ENCODE measurements at places on chromosomes 13 and 19.

DNA sequence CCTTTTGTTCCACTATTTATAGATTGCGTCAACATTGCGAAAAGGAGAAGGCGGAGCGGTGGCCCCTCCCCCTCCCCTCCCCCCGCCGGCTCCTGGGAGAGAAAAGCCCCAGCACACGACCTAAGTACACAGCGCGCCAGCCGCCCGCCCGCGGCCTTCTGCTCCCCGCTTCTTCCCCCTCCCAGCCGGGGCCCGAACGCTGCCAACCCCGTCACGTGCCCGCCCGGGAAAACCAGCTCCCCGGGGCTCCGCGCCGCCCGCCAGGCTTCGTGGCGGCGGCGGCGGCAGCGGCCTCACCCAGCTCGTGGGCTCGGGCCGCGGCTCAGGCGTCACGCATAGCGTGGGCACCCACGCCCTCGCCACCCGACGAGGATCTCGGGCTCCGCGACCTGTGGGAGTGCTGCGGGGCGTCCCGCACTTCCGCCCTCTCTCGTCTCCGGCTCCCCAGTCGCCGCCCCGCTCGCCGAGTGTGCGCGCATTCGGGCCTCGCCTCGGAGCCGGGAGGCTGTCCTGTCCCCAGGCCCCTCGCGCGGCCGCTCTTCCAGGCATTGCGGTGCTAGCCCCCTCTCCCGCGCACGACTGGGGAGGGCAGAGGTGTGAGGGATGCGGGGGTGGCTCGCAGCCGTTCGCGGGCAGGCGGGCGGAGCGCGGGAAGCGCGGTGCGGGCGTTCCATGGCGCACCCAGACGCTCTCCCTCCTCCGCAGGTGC lies 110.5 kb downstream of the KCNRG start:
- peak; percentile 84 for DNase-seq

DNA sequence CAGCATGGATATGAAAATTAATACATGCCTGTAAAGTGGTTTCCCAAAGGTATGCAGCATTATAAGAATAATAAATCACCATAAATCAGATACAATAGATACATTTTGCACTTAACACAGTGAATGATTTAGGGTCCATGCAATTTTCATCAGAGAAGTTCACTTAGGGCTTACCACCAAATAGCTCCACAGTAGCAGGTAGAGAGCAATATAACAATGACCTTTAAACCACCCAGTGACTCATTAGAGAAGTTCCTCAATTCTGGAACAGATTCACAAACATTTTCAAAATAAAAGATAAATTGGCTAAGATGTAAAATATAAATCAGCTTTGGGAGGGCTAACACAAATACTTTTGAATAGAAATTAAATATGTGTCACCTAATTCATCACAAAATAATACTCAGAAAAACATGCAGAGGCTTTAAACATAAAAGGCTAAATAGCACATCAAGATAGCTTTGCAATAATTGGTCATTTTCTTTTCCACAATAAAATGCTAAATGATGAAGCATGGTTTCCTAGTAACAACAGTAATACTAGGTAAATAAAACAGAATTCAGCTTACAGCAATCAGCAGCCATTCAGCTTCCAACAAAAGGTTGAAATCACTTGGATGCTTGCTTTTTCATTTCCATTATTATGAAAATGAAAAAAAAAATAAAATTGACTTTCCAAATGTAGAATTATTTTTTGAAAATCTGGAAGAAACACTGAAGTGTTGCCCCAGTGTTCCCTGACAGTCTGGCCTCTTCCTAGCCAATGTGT lies 84.3 kb upstream of the NBEA start:
- no peak for DNase-seq

GRCh38 chr13:78604782-78605611 lies 1.6 kb upstream of the POU4F1 start:
- peak; percentile 25 for DNase-seq

GRCh38 chr13:99000137-99000536 lies 22.3 kb upstream of the DOCK9 start:
- no peak for DNase-seq

DNA sequence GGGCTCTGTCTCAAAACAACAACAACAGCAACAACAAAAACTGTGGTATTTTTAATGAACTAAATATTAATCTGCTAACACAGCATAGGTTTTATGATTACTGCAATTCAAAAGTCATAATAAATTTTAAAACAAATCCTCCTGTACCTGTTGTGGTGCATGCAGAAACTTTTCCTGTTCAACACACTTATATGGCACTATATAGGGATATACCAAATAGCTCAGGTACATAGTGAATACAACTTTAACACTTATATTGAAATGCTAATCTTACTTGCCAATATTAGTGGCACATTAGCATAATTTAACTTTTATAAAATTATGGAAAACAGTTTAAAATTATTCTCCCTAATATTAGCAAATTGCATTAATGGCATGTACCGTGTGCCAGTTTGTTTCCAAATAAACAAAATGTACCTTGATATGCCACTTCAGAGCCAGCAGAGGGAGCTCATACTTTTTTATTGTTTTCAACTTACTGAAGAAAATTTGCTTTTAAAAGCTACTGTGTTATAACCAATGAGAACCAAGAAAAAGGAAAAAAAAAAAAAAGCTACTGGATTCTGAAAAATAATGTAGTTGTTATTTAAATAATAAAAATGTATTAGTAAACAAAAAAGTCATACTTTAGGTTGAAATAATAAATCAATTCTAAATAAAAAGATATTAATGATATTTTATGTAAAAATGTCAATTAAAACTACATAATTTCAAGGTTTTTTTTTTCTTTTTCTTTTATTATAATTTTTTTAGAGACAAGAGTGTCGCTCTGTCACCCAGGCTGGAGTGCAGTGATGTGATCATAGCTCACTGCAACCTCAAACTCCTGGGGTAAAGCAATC lies 18.0 kb upstream of the RBM26 start:
- DNase-seq: peak; percentile 57

DNA sequence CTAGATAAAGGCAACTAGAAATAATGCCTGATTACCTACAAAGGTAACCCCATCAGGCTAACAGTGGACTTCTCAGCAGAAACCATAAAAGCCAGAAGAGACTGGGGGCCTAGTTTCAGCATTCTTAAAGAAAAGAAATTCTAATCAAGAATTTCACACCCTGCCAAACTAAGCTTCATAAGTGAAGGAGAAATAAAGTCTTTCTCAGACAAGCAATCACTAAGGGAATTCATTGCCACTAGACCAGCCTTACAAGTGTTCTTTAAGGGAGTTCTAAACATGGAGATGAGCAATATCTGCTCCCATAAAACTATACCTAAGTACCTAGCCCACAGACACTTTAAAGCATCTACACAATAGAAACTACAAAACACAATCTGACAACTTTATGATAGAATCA lies 823.5 kb downstream of the PCDH17 start:
- DNase-seq: no peak

DNA sequence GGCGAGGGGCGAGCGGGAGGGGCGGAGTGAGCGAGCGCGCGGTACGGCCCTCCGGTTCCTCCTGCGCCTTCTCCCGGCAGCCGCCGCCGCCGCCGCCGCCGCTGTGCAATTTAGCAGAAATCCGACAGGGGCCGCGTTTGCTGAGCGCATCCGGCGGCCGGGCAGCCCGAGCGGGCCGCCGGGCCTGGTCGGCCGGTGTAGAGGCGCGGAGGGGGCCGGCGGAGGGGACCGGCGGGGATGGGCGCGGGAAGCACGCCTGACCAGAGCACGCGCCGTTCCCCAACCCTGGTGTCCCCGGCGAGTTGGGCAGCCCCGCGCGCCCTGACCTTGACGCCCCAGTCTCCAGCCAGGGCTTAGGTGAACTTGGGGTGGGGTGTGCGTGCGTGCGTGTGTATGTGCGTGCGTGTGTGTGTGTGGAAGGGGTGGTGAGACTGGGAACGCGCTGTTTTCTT lies 144.5 kb upstream of the ZNF536 start:
- DNase-seq: peak; percentile 64

- no peak for DNase-seq
These were observed 28.9 kb downstream of the AP2S1 start for GRCh38 chr19:46821512-46822409.

- DNase-seq: no peak
These were observed 346.4 kb downstream of the FGF9 start for GRCh38 chr13:22017226-22017625.

DNA sequence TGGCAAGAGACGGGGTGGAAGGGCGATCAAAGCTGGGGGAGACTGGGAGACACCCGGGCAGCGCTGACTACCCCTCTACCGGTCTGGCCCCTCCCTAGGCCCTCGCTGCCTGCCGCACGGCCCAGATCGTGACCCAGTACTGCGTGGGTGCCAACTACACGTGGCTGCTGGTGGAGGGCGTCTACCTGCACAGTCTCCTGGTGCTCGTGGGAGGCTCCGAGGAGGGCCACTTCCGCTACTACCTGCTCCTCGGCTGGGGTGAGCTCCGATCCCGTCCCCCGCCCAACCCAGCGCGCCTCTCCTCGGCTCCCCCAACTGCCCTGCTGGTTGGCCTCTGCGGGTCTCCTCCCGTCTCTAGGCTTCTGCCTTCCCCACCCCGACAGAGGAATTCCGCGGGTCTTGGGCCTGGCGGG lies 8.8 kb downstream of the GIPR start:
- DNase-seq: no peak

DNA sequence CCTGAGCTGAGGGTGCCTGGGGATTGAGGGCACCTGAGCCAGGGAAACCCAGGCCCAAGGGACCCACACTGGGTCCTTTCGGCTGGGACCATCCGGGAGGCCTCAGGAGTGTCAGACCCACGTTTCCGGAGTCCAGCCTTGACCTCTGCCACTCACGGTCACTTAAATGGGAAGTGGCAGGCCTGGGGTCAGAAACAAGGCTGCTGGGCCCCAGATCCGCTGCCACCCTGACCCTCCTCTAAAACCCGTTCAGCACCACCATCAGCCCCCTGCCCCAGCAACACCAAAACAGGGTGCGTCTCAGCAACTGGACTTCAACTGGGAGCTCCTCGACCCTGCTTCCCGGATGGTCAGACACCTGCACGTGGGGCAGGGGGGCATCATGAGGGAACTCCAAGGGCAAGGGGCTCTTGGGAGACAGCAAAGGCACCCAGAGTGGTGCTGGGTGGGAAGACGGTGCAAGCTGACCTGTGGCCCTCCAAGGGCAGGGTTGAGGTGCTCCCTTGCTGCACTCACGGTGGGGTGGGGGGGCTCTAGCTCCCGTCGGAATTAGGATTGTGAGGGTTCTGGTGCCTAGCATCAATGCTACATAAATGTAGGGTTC lies 1.2 kb upstream of the PLPP2 start:
- DNase-seq: no peak

- DNase-seq: peak; percentile 2
These were observed 323.0 kb downstream of the EFNB2 start for GRCh38 chr13:106212386-106213010.

DNA sequence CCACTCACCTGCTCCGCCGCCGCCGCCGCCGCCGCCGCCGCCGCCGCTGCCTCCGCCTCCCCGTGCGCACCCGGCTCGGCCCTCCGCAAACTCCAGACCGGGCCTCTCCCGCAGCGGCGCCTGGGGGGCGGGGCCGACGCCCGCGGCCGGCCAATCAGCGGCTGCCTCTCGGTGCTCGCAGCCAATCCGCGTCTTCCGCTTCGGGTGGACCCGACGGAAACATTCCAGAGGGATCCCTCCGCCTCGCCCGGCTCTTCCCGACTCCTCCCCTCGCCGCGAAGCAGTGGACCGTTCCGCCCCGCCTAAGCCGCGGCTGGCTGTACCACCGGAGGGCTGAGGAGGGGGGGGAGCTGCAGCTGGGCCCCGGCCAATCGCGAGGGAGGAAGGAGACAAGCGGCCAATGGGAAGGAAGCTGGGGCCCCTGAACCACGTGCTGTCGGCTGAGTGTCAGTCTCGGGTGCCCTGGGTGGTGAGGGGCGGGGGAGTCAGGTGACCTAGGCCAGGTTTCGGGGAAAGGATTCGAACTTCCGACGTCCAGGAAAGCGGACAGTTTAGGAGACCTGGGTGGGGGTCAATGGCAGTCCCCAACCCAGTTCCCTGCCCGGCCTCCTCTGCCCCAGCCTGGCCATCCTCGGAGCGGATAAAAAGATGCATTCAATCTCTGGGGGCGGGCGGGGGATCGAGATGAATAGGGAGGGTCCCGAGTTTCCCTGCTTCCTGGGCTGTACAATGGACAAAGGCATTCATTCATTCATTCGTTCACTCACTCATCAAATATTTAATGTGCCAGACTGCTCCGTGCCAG lies at the start of gene GIPC1:
Gene GIPC1 (minus strand): TSS at position 99 of the 805 bp plus-strand sequence. CDS start 13,151 bp downstream, outside the sequence.
- peak; percentile 99 for DNase-seq

DNA sequence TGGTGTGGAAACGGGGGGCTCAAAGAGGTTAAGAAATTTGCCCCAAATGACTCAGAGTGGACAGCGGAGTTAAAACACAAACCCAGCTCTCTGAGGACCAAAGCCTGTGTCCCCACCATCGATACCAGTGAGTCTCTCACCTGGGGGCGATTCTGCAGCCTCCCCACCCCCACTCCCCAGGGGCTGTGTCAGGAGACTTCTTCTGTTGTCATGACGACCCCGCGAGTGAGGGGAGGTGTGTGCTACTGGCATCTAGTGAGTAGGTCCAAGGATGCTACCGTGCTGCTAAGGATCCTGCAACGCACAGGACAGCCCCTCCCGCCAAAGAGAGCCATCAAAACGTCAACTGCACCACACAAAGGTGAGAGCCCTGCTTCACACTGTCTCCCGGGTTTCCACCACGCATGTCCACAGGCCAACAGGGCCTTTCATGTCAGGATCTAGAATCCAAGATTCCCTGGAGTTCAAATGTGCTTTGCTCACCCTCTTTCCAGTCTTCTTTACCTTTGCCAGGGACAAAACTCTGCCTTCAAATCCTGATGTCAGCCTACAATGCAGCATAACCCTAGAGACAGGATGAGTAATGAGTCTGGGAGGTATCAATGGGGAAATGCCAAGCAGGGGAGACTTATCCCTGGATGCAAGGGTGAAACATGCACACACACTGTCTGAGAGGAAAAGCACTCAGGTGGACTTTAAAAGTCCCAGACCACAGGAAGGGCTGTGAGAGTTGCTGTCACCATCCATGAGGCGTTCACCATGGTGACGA lies 3.9 kb downstream of the RANBP3 start:
- DNase-seq: no peak

DNA sequence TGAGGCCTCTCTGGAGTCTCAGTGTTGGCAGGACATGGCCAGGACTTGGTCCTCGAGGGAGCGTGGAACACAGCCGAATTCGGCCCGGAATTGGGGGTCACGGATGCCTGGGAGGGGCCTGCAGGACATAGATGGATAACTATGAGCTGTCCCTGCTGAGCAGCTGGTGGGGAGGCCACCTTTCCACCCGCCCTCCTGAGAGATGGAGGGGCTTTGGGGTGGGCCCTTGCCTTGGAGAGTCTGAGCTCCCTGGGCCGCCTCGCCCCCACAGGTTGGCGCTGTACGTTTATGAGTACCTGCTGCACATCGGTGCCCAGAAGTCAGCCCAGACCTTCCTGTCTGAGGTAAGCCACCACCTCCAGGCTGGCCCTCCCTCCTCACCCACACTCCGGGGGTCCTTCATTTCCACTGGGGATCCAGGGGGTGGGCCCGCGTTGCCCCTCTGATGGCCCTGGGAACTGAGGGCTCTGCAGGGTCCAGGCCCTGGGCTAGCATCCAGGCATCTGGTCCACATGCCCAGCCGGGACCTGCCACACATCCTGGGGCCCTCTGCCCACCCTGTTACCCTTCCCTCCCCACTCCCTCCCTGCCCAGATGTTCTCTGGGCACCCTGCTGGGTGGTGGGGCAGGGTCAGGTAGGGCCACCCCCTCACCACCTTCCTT lies 8.0 kb downstream of the SSBP4 start:
- no peak for DNase-seq

Measured in EL (cell line).